Peyer's patch (tissue), 4 donors: ENCODE measurements at places on chromosomes 11 and 22.

DNA sequence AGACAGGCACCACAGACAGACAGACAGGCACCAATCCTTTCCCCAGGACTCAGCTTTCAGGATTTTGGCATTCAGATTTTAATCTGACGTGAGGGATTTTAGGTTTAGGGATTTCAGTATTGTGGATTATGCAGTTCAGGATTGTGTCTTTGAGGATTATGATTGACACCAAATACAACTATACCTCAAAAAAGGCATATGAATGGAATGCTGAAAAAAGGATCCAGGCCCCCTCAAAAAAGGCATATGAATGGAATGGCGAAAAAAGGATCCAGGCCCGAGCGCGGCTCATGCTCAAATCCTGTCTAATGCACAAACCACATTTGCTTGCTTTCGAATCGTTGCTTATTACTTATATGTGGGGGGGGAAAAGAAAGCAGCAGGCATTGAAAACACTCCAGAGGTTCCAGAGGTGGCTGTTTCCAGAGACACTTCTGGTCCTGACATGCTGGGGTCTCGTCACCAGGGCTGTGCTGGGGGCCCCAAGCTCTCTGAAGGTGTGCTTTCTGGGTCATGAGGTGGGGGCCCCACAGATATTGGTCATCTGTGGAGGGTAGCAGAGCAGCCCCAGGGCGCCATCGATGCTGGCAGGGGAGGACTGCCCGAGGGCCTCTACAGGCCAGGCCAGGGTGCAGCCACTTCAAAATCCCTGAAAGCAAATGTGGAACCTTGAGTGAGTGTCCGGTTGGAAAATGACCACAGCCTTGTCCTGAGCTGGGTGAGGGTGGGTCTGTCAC is 16.8 kb upstream of the OSBPL5 start:
- no peak for DNase-seq

DNA sequence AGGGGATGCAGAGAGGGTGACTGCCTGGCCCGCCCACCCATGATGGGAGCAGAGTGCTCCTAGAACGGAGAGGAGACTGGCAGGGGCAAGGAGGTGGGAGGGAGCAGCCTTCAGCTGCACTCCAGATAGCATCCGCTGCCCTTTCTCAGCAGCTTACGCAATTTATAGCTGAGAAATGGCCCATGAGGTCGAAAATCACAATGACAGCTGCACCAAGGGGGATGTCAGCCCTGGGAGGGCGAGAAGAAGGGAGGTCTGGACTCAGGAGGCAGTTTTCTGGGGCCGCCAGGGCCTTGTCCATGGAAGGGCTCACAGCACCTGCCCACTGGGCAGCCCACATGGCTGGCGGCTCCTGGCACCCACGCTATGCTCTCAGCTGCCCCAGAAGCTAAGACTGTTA is 17.6 kb upstream of the MOB2 start:
- no peak for DNase-seq

DNA sequence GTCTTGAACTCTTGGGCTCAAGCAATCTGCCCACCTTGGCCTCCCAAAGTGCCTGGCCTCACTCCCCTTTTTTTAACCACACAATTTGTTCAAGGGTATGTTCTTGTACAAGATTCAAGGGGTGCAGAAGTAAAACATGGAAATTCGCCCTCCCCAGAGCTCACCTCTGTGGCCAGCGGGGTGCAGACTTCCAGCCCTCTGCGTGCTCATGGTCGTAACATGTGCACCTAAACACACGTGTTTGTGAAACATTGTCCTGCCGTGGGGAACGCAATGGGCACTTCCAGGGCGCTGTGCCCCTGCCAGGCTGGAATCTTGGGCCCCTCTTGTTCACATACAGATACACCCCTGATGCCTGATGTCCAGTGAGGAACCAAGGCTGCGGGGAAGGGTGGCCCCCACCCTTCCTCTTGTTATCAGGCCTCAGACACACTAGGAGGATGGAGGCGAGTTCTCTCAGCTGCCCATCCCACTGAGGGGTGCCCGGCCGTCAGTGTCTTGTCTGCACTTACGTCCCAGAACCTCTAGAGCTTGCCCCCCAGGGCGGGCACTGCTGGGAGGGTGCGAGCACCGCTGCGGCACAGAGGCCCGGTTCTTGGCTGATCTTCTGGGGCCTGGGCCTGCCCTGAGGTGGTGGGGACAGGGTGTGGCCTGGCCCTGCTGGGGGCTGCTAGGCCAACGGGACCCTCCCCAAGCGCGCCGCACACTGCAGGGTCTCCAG is 4.1 kb upstream of the EPS8L2 start:
- DNase-seq: no peak

DNA sequence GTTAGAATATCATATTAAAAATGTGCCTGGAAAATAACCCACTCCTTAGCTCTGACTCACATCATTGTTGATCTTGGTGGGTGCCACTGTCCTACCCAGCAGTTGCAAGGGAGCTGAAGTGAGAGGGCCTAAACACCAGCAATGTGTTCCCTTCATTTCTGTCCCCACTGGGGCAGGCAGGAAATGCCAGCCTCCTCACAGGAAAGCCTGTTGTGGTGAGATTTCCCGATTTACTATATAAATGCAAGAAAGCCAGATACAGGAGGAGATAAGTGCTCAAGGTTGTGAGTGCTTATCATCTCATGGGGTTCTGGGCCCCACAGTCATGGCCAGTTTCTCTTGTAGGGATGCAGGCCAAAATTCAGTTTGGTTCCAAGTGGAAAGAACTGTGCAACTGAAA is 15.8 kb upstream of the FLI1 start:
- no peak for DNase-seq

DNA sequence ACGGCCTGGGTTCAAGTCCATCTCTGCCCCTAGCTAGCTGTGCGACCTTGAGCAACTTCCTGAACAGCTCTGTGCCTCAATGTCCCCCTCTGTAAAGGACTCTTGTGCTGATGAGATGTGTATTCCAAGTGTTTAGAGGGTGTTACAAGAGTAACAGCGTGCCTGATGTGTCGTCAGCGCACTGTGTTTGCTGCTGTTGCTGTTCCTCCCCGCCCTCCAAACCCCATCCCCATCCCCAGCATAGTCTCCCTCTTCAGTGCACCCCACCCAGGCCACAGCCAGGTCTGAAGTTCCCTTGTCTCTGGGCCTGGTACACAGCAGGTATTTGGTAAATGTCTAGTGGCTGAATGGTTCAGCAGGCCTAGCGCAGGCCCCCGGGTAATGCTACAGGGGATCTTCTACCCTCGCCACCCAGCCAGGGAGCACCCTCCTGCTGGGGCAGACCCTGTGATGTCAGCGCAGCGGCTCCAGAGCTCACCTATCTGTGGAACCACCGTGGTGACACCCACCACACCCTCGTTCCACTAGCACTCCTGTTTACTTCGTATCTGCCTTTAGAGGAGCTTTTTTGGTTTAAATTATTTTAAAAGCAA is 10.3 kb downstream of the CBX7 start:
- no peak for DNase-seq

GRCh38 chr11:36487619-36488018 is 22.5 kb downstream of the TRAF6 start:
- DNase-seq: no peak

DNA sequence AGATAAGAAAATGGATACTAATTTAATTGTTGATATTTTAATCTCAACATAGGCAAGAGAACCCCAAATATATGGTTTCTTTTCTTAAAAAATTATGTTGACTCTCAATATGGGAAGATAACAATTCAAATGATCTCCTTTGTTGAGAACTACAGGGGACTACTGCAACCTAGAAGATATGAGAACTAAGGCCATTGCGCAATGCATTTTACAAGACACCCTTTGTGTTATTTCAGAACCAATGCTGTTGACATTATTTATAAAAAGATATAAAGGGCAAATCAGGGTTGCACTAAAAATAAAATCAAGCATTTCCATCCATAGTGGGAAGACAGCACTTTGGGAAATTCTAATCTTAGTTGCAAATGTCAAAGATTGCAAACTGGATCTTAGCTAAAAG is 322.3 kb downstream of the SOX6 start:
- DNase-seq: no peak

- no peak for DNase-seq
Observed at GRCh38 chr11:111459506-111460270, 52.5 kb downstream of the BTG4 start.

- no peak for DNase-seq
Observed at GRCh38 chr11:64891880-64892279, 13.5 kb upstream of the EHD1 start.

- no peak for DNase-seq
Observed at GRCh38 chr11:17692931-17693330, 26.4 kb upstream of the MYOD1 start.

- no peak for DNase-seq
Observed at GRCh38 chr11:64027651-64028397, 7.9 kb upstream of the FLRT1 start.

GRCh38 chr22:43889201-43889859 is 2.5 kb downstream of the PNPLA5 start:
- no peak for DNase-seq

- no peak for DNase-seq
Observed at GRCh38 chr11:124900464-124900863, 2.8 kb upstream of the ROBO4 start.

- DNase-seq: no peak
Observed at GRCh38 chr11:61781585-61781984, 10.8 kb downstream of the TMEM258 start.

DNA sequence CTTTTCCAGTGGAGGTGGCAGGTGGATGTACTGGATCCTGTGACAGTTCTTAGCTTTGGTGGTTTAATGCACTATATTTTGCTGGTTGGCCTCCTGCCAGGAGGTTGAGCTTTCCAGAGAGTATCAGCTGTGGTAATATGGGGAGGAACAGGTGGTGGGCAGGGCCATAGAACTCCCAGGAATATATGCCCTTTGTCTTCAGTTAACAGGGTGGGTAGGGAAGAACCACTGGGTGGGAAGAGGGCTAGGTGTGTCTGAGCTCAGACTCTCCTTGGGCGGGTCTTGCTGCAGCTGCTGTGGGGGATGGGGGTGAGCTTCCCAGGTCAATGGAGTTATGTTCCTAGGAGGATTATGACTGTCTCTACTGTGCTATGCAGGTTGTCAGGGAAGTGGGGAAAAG is 203.8 kb downstream of the DLG2 start:
- no peak for DNase-seq

GRCh38 chr11:66861038-66861773 is 4.3 kb downstream of the LRFN4 start:
- no peak for DNase-seq
